Fibroblast of skin of back (primary cell): ENCODE measurements at places on chromosomes 1 and 21.
A peak's percentile ranks its signal among the peaks of the same experiment; 100 is the strongest.

- DNase-seq: no peak
Measured at GRCh38 chr1:221241592-221241991, 362.3 kb downstream of the HLX start.

GRCh38 chr1:164498792-164499191 is 60.2 kb upstream of the PBX1 start:
- no peak for DNase-seq

GRCh38 chr1:194477908-194478307 is 1291.5 kb upstream of the B3GALT2 start:
- no peak for DNase-seq

DNA sequence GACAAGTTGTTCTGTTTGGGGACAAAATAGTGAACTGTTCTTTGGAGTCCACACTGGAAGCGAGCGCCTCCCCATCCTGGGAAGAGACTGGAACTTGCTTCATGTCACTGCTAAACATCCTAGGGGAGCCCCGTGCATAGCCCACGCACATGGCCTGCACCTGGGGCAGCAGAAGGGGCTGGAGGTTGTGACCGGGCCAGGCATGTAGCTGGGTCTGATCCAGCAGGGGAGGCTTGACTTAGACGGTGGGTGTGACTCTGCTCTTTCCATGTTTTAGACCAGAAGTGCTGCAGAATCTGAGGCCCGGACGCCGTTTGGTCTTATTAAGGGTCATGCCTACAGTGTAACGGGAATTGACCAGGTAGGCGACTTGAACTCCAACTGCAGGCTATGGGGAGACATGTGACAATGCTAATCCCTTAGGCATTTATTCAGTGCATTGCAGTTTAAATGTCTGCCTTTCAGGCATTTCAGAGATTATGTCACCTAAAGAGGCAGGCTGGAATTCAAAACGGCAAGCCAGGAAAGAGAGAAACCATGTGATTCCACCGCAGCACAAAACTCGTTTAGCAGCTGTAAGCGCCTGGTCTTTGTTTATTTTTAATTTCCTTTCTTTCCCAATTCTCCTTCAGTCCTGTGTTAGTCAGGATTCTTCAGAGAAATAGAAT is 21.8 kb downstream of the CAPN9 start:
- peak; percentile 56 for DNase-seq

DNA sequence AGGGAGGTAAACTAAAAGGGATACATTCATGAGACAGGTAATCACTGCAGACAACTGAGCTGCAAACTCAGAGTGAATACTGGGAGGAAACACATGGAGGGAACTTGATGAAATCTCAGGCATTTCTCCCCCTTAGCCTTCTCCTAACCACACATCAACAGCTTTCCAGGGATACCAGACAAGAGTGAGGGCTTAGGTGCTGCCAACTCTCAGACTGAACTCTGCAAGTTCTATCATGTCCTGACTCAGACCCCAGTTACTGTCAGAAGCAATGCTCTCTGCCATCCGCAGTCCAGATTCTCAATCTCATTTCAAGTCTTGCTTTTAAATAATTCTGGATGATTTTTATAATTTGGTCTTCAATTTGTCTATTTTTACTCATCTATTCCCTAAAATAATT is 267.3 kb downstream of the LTN1 start:
- DNase-seq: no peak

GRCh38 chr1:16076031-16076864 is 2.8 kb upstream of the FAM131C start:
- DNase-seq: peak; percentile 94

DNA sequence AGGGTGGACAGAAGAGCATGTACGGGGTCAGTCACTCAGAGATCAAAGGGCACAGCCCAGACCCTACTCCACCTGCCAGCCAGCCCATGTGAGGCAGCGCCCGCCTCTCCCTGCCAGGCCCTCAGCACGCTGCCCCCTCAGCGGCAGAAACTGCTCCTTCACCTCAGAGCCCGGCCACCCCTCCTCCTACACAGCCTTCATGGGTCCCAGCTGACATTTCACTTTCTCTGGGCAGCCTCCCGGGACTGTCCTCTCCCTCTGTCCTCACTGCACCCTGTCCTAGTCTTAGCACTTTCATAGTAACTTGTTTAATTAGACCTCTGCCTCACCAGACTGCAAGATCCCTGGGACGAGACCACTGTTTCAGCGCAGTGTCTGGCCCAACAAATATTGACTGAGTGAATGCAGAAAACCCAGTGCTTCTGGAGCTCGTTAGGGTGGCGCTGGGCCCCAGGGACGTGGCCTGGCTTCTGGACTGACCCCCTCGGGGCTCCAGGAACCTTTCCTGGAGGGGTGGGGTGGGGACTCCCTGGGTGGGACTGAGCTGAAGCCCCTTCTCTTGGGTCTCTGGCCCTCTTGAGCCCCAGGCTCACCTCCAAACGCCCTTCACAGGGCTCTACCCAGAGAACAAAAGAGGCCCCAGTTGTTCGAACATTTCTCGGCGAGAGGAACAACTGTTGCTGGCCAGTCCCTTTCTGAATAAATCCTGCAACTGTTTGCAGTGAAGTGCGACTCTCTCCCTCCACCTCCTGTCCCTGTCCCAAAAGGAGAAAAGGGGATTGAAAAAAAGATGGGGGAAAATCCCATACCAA is 114.9 kb downstream of the CASZ1 start:
- no peak for DNase-seq

DNA sequence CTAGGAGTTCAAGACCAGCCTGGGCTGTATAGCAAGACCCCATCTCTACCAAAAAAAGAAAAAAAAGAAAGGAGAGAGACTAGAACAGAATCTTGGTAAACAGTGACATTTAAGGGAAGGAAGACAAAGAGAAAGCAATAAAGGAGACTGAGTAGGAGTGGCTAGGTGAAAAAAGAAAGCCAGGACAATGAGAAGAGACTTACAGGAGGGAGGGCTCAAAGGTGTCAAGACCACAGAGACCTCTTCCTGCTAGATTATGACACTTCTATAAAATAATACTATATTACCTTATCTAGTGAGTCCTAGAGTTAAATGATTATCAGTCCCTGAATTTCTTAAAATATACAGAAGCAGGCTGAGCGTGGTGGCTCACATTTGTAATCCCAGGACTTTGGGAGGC is 10.1 kb upstream of the EPRS1 start:
- no peak for DNase-seq

DNA sequence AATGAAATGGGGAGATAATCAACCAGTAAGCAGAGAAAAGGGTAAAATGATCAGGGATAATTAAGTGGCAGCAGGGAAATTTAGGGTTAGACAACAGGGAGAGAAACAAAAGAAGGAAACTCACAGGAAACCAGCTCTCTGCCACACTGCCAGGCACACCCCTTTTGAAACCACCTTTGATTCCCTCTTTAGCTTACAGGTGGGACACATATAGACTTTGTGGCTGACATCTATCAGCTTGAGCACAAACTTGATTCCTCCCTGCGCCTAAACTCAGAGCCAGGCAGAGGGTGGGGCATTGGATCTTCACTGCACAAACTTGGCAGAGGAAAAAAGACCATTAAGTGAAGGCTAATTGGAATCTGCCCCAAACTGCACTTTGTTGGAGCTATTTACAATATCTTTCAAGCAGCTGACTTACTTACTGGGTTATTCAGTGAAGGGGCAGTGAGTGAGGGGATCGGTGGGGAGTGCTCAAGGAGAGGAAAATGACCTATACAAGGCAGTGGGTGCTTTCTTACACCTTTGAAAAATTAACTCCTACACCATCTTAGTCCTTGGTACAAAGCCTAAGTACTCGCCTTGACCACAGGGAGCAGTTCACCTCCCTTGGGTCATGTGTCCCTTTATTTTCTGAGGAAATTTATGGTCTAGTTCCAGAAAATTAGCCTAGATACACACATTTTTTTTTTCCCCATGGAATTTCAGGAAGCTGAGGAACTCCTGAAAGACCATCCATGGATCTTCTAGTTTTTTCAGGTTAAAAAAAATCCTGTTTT is 60.2 kb downstream of the PBX1 start:
- DNase-seq: peak; percentile 2

- peak; percentile 24 for DNase-seq
Measured at GRCh38 chr1:232951180-232951579, 769 bp downstream of the NTPCR start.

- DNase-seq: no peak
Measured at GRCh38 chr1:245475126-245475525, 320.3 kb downstream of the KIF26B start.

DNA sequence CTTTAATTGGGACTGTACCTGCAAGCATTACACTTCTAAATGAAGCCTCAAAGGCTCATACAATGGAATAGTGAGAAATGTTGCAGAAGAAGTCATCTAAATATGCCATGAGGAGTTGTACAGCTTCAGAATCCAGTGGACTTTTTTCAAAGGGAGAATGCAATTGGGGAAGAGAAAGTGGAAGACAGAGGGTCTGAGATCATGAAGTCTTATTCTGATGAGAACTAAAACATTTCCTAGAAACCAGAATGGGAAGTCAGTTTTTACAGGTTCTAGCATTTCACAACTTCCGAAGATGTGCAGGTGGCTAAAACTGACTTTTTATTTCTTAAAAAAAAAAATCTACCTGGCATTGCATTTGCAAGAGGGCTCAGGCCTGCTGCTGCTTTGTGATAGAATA is 424.4 kb upstream of the RUNX1 start:
- no peak for DNase-seq

GRCh38 chr1:67648582-67649326 is 36.2 kb upstream of the GADD45A start:
- DNase-seq: no peak

DNA sequence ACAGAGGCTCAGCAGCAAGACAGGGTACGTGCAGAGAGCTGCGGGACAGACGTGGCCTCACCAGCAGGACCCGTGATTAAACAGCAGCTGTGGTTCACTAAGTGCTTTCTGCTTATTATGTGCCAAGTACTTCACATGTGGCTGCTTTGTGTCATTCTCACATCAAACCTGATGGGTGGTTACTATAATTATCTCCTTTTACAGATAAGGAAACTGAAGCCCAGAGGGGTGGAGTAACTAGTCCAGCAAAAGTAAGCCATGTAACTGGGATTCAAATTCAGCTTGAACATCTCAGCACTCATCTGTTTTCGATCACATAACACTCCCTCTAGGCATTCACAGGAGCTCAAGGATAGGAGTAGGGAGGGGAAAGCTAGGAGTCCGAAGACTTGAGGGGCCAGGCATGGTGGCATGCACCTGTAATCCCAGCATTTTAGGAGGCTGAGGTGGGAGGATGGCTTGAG is 50.8 kb upstream of the CLIC4 start:
- DNase-seq: peak; percentile 38

GRCh38 chr1:39672551-39672947 is 642 bp upstream of the NT5C1A start:
- DNase-seq: no peak

DNA sequence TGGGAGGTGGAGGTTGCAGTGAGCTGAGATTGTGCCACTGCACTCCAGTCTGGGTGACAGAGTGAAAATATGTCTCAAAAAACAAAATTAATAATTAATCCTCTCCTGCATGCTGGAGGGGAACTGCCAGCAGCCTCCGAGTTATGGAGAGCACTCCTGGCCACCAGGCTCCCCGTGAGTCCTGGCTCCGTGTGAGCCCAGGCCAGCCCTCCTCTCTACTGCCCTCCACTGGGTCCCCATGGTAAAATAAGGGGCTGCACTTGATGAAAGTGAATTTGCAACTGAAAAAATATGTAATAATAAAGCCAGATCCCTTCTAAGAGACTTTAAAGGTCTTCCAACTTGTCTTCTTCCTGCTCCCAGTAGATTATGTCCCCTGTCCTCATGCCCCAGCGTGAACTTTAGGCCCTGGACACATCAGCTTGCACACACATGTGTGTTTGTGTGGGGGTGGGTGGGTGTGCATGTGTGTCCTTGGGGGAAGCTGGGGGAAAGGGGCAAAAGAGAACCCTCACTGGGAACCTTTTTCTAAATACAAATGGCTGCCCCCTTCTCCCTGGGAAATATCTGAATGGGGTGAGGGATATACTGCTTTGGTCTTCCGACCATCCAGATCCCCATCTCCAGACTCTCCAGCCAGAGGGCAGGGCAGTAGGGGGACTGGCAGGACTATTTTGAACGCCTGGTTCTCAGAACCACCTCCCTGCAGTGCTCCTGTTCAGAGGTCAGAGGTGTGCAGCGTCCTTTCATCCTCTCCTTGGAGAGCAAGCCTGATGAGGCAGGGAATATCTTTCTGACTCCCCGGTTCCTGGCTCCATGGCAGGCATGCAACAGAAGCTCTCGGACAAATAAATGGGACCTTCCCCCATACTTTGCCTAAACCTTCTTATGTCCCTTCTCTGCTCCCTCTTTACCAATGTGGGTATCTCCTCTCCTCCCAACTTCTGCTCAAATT is 26.2 kb downstream of the NEK2 start:
- no peak for DNase-seq

DNA sequence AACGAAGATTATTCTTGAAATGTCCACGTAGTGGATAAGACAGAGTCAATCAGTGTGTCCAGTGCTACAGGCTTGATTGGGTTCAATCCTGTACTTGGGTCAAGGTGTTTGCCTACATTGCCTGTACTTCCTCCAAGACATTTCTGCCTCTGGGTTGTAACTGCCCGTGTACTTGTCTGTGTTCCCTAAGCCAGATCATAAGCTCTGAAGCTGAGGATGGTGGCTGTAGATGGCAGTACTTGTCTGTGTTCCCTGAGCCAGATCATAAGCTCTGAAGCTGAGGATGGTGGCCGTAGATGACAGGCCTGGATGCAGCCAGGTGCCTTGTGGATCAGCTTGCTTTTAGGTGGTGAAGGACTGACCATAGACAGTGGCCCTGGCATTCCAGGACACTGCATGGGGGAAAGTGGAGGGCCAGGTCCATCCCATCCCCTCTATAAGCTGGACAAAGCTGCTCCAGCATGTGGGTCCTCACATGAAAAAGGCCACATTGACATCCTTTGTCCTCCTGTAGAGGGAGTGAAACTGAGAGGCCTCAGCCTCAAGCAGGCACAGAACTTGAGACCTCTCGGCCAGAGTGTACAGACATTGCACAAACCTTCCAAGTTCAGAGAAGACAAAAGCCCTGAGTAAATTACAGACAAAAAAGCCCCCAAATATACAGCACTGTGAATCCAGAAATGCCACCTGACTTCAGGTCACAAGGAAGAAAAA is 2.0 kb upstream of the SRM start:
- no peak for DNase-seq
